ENCODE measurements at places on chromosomes 2 and 18. TPM values are rescaled to one million over a fixed set of nuclear protein-coding genes. Genes with fewer than 3 reads are reported as not detected.

Gene CDH7
- not detected for total RNA-seq

Gene FTCDNL1
- not detected for total RNA-seq

Gene BCL11A
- 0.99 TPM for total RNA-seq

Gene AQP12B
- total RNA-seq, result not detected

Gene RASGRP3
- total RNA-seq, result 16.2 TPM

Gene BABAM2
- total RNA-seq, result 24.7 TPM
